HuH-7.5 (cell line): ENCODE measurements at places on chromosomes 1 and 21.

DNA sequence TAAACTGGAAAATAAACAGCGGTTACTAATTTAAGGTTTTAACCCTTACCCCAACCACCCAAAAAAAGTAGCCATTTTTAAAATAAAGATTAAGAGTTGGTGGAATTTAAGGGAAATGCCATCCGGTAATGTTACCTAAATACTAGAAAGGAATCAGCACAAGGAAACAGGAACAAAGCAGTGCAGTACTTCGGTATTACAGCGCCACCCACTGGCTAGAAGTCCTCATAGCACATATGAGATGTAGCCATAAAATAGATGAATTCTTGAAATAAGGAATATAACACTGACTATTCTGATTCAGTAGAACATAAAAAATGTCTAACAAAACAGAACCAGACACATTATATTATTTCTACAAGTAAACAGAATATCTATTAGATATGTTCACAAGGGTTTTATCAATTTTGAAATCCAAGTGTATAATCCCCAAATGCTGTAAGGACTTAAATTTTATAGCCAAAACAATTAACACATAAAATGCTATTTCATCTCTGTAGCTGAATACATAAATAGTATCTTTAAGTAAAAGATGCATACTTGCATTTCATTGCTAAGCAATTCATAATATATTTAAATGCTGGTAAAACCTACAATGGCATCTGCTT lies 58.8 kb downstream of the FRRS1 start:
- no peak for DNase-seq

- DNase-seq: no peak
Observed at GRCh38 chr1:78229344-78229743, 183.6 kb downstream of the GIPC2 start.

DNA sequence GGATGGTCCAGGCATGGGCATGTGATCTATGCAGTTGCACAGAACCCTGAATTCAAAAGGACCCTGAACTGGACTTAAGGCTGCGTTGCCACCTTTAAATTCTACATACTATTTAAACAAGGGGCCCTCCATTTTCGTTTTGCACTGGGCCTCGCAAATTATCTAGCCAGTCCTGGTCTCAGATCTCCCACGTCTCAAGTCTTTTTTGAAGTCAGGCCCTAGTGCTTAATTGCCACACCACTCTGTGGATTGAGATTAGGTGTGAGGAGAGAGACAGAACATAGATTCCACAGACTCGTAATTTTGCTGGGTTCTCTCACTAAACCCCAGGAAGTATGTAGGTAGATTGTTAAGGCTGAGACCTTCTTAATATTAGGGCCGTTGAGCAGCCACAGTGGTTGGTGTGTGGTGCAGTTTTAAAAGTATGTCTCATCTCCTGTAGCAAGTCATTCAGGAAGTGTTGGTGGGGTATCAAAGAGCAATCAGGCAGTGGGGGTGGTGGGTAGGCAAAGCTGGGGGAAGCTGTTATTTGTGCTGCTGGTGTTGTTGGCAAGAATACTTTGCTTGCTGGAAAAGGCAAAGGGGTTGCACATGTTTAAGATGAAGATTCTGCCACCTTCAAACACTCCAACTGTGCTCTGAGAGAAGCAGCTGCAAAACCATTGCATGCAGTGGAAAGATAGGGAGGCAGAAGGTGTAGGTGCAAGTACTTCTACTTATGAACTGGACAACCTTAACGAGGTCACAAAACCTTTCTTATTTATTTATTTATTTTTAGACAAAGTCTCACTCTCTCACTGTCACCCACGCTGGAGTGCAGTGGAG lies 11.2 kb downstream of the CD84 start:
- DNase-seq: no peak

DNA sequence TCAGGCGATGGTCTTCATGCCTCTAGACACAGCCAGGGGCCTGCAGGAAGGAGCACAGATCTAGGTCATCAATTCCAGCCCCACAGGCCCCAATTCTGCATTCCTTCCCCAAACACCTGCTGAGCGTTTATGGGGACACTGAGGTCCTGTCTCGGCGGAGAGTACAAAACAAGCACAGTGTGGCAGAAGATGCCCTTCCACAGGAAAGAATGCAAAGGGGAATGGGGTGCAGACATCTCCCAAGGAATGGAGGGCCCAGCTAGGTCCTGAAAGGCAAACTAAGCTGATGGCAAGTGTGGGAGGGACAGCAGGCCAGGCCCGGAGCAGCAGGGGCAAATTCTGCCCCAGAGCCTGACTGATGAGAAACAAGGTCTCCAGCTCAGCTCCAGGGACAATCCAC lies 3.5 kb upstream of the S100A8 start:
- no peak for DNase-seq

- no peak for DNase-seq
Observed at GRCh38 chr1:24970399-24970753, 40.3 kb upstream of the RUNX3 start.

- no peak for DNase-seq
Observed at GRCh38 chr1:66500301-66500700, 33.7 kb upstream of the SGIP1 start.

GRCh38 chr1:219812491-219813203 lies 115.7 kb downstream of the SLC30A10 start:
- DNase-seq: peak; percentile 63

GRCh38 chr1:59071876-59072582 lies 224.9 kb upstream of the FGGY start:
- no peak for DNase-seq

GRCh38 chr1:84720221-84720780 lies 30.0 kb upstream of the SSX2IP start:
- DNase-seq: no peak

GRCh38 chr1:10250663-10251062 lies 40.3 kb downstream of the KIF1B start:
- no peak for DNase-seq

DNA sequence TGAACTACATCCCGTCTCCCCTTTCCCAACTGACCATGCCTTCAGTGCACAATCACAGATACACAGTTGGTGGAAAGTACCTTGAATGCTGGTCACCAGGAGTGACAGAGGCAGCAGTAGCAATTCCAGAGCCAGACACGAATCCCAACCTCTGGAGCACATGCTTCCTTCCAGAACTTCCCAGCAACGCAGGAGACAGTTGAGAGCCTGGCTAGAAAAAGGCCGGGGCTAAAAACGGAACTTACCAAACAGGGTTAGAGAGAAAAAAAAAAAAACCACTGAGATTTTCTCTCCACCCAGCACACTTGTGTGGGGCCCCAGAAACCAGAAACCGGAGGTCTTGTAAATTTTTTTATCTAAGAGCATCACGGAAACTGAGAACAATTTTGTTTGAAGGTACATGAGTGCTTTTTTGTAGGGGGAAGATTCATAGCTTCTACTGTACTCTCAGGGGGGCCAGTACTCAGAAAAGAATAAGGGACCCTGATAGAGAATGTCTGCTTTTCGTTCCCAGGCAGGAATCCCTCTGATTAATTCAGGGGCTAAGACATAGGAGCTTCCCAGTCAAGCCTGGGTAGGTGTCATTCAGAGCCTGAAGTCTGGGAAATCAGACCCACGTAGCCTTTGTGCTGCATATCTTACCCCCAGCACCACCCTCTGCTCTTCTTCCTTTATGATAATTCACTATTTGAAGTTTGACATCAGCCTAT lies at the start of gene CD48:
TSS of gene CD48 (minus strand) at position 221 of the 710 bp plus-strand sequence. CDS start at position 162, 59 bp downstream.
- no peak for DNase-seq

- no peak for DNase-seq
Observed at GRCh38 chr21:34771512-34772028, 102.8 kb downstream of the CLIC6 start.
